EH (cell line): ENCODE measurements at places on chromosomes 1 and 21.

DNA sequence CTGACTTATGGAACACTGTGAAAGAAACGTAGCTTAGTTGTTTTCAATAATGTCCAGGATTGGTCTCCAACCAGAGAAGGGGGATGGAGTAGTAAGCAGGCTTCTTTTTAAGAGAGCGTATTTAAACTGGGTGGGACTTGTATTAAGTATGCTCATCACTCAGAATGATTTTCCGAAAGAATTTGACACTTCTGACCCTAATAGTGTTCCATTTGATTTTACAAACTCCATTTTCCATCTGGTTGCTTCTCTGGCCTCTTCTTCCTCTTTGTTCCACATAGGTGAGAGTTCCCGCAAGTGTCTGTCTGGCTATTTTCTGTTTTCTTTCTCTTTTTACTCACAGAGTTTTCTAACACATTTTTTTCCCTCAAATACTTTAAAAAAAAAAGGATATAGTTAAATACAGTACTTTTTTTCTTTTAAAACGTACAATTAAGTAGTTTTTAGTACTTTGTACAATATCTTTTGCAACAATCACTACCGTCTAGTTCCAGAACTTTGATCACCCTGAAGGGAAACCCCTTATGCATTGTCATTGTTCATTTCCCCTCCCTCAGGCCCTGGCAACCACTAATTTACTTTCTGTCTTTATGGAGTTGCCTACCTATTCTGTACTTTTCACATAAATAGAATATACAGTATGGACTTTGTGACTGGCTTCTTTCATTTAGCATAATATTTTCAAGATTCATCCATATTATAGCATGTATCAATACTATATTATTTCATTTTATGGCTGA, 67.0 kb downstream of the RASAL2 start:
- no peak for DNase-seq

GRCh38 chr1:240122639-240123613, 31.2 kb downstream of the FMN2 start:
- no peak for DNase-seq

DNA sequence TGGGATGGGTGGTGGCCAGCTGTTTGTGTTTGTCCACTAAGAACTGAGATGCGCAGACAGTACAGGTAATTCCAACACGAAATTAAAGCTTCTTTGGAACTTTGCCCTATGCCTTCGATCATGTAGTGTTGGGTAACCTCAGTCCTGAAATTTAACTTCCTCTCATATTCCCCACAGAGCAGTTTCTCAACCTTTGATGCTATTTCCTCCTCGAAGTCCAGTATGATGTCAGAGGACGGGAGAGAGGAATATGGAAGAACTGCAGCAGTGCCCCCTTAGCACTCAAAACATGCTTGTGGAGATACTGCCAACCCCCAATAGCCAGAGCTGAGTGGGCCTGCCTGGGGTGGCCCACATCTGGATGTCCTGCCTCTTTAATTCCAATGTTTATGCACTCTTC, 3.6 kb downstream of the LPAR3 start:
- DNase-seq = no peak

DNA sequence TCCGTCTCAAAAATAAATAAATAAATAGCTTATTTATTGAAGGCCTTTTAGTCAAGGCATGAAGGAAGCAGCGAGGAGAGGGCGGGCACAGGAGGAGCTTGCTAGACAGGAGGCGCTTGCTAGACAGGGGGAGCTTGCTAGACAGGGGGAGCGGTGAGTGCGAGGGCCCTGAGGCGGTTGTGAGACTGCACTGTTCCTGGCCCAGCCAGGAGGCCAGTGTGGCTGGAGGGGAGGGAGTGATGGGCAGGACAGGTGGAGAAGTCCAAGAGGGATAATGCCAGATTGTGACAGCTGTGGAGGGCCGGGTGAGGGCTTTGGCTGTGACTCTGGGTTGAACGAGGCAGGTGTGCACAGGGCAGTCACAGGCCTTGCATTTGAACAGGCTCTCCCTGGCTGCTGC, 18.2 kb downstream of the KIF17 start:
- no peak for DNase-seq

- DNase-seq = no peak
Measured at GRCh38 chr1:173213665-173214064, 6.5 kb upstream of the TNFSF4 start.

- DNase-seq = no peak
Measured at GRCh38 chr1:108504447-108504846, 54.3 kb downstream of the NBPF6 start.

- peak; percentile 100 for DNase-seq
Measured at GRCh38 chr1:24416666-24417391, 1.2 kb downstream of the NIPAL3 start.

GRCh38 chr1:76336931-76337371, 262.4 kb downstream of the ST6GALNAC3 start:
- peak; percentile 71 for DNase-seq

GRCh38 chr1:224406216-224406615, 28.4 kb downstream of the WDR26 start:
- DNase-seq = peak; percentile 58

- no peak for DNase-seq
Measured at GRCh38 chr1:91054780-91055481, 33.1 kb upstream of the ZNF644 start.

GRCh38 chr1:153922076-153922971, 448 bp downstream of the GATAD2B start:
- DNase-seq = peak; percentile 22

GRCh38 chr1:12617511-12617900, 504 bp downstream of the DHRS3 start:
- DNase-seq = no peak

DNA sequence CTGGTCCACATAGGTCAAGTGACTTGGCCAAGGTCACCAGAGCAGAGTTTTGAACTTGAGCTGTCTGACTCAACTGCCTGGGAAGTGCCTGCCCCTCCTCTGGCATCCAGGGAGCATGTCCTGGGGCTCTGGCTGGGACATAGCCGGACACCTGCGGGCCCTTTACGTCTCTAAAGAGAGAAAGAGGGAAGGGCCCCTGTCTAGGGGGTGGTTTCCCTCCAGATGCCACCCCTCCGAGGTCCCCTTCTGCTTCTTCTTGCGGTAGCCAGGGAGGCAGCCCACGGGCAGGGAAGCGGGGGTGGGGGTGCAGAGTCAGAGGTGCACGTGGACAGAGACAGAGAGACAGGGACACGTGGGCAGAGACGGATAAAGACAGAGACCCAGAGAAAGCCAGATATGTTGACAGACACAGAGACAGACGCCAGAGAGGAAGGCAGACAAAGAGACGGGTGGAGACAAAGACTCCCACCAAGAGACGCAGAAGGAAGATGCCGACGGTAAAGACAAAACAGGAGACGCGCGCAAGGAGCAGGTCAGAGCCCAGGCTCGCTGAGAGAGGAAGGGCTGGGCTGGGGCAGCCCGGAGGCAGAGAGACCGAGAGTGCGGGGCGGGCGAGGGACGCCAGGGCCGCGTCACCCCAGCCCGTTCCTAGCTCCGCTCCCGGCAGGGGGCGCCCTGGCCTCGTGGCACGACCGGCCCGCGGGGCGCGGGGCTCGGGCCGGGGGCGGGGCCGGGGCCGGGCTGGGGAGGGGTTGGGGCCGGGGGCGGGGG, 458 bp upstream of the ALPL start:
- DNase-seq = peak; percentile 59

- DNase-seq = no peak
Measured at GRCh38 chr1:155166471-155167165, 6.5 kb downstream of the KRTCAP2 start.

- DNase-seq = no peak
Measured at GRCh38 chr1:80982831-80983230, 817.9 kb upstream of the ADGRL2 start.
